ENCODE measurements at places on chromosomes 1 and 21.

DNA sequence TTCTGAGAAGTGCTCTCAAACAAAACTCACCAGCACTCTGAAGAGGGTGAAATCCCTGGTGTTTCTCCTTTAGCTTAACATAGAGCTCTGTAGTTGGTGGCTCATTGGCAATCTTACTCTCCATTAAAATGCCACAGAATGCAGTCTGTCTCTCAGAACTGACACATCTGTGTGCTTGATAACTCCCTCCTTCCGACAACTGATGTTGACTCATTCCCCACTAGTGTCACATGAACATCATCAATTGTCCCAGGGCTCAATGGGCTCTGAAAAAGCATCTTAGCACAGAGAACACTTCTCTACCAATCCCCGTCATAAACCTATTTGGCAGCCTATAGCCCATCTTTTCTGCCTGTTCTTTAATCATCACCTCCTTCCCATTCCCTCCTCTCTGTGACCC, 133.2 kb upstream of the ZC3H11B start:
- DNase-seq: no peak

GRCh38 chr1:206801467-206801866, 29.2 kb upstream of the IL10 start:
- no peak for DNase-seq

- DNase-seq: no peak
Observed at GRCh38 chr1:9151328-9151860, 22.5 kb upstream of the GPR157 start.

DNA sequence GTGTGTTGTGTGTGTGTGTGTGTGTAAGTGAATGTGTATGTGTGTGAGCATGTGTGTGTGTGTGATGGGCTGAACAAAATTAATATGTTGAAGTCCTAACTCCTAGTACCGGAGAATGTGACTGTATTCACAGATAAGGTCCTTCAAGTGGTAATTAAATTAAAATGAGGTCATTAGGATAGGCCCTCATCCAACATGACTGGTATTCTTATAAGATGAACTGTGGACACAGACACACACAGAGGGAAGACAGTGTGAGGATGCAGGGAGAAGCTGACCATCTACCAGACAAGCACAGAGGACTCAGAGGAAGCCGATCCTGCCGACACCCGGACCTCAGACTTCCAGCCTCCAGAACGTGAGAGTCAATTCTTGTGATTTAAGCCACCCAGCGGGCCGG, 91.2 kb upstream of the PGBD5 start:
- no peak for DNase-seq

- no peak for DNase-seq
Observed at GRCh38 chr1:41648230-41648629, 163.7 kb upstream of the EDN2 start.

DNA sequence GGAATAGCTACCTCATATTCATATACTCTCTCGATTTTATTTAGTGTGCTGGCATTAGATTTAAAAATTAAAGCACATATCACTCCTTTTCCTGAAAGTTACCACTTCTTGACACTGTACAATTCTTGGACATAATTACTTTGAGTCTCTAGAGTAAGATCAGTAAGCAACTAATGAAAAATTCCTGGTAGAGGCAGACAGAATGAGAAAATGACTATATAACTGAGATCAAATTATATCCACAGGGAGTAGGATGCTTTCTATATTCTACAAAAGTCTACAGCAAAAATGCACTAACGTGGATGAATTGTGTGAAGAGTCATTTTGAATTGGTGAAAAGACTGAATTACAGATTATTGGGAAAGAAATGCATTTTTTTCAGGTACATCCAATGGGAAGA, 445.7 kb downstream of the PTBP2 start:
- no peak for DNase-seq

DNA sequence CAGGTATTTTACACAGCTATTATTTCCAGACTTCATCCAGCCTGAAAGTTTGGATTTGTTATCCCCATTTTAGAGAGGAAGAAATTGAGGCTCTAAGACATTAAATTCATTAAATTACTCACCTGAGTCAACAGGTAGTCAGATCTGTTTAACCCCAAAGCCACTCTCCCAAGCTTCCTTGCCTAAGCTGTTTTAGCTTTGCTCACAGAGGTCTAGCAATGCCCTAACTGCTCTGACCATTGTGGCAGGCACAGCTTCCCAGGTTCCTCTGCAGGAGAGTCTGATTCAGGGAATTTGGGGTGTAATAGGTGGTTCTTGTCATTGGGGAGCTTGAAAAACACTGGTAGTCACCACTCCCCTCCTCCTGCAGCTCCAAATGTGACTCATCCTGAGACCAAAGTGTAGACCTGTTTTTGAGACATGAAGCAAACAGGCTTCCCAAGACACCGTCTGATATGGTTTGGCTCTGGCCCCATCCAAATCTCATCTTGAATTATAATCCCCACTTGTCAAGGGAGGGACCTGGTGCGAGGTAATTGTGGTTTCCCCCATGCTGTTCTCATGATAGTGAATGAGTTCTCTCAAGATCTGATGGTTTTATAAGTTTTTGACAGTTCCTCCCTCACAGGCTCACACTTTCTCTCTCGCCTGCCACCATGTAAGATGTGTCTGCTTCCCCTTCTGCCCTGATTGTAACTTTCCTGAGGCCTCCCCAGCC, 142.8 kb upstream of the DNAH14 start:
- no peak for DNase-seq

GRCh38 chr1:8441426-8441825, 123.5 kb downstream of the SLC45A1 start:
- DNase-seq: no peak

DNA sequence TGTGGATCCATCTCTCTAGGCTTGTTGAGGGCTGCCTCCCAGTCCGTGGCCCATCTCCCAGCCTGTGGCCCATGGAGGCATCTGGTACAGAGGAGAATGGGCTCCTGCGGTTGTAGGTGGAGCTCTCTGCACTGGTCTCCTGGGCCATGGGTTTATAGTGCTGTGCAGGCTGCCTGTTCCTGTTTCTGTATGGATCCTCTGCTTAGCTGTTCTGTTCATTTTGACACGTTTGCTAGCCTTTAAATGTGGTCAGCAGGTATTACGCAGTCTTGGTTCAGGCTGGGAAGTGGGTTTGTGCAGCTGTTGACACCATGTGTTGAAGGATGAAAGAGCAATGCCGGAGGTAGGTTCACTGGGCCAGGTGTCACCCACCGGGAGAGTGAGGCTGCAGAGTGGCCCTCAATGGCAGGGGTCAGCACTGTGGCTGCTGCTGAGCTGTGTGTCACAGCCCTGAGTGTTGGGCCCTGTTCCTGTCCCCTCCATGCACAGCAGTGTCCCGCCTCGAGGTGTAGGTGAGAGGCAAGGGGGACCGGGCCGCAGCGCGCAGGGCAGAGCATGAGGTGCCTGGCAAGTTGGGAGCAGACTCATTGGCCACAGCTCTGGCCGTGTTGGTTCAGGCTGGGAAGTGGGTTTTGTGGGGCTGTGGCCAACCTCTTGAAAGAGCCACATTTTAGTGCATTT, 39.0 kb downstream of the SNAP47 start:
- DNase-seq: no peak

- no peak for DNase-seq
Observed at GRCh38 chr21:42467140-42467983, 28.7 kb downstream of the RSPH1 start.

DNA sequence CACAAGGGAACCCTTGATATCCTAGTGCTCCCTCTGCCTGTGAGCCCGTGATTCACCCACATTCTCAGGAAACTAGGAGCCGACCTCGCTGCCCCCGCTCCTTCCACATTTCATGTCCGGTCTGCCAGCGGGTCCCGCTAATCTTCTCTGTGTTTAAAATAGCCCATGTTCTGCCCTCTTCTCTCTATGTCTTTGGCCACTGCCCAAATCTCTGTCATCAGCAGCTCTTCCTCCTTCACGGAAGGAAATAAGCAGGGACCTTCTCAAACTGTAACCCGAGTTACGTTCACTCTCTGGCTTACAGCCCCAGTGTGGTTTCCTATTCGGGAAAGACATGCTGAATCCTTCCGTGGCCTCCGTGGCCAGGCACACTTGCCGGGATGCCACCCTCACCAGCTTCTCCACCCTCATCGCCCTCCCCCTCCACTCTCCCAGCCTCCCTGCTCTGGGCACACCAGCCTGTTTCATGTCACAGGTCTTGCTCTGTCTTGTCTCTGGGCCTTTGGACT, 21.1 kb upstream of the UBXN10 start:
- DNase-seq: no peak

DNA sequence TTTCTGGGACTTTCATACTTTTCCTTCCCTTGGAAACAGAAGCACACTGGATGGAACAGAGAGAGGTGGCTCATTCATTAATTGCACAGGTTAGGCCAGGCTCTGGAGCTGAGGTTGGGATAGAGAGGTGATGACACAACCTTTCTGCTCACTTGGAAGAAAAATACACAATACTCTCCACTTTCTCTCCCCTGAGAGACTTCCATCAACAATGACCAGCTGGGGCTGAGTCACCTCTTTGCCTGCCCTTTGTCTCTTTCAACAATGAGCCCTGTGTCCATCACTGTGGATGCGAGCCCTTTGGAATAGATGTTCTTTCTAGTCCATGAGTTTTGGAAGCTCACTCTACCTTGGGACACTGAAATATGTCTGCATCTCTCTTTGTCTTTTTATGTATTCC, 43.1 kb downstream of the ATP2B4 start:
- DNase-seq: no peak

- DNase-seq: no peak
Observed at GRCh38 chr1:157376681-157377080, 175.6 kb downstream of the FCRL5 start.

- DNase-seq: no peak
Observed at GRCh38 chr1:55010194-55010886, 11.6 kb downstream of the BSND start.

GRCh38 chr1:225747566-225747965, 30.1 kb upstream of the SRP9 start:
- DNase-seq: no peak

- DNase-seq: no peak
Observed at GRCh38 chr1:182602935-182603645, 1.1 kb downstream of the RGS16 start.

DNA sequence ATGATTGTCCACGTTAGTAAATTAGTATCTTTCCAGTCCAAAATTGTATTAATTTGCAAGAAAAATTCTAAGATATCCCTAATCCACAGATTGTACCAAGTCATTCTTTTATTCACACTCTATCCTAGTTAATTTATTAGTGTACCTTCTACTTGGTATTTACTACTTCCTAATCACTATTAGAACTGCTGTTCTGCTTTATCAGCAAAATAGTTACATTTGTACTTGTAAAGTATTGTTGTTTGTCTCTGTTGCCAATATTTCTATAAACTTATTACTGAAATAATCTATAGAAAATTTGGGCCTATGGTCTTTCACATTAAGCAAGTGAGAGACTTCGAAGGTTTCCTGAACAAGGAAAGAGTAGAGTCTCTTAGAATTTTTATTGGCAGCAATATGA, 5.6 kb upstream of the CRP start:
- no peak for DNase-seq

DNA sequence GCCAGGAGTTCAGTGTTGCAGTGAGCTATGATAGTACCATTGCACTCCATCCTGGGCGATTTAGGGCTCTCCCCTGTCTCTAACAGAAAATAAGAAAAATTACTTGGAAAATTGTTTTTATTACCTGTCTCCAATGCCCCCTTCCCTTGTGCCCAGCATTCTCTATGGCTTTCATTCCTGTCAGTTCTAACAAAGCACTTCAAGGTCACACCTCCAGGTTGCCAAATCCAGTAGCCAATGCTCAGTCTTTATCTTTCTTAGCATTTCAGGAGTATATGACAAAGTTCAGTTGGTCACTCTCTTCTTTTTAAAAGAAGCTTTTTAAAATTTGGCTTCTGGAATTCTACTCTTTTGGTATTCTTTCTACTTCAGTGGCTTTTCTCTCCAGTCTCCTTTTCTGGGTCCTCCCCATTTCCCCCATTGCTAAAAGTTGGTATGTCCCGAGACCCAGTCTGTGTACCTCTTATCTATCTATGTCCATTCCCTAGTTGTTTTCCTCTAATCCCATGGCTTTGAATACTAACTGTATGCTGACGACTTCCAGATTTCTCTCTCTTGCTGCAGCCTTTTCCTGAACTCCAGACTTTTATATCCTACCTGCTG, 69.9 kb downstream of the LAMC1 start:
- no peak for DNase-seq

DNA sequence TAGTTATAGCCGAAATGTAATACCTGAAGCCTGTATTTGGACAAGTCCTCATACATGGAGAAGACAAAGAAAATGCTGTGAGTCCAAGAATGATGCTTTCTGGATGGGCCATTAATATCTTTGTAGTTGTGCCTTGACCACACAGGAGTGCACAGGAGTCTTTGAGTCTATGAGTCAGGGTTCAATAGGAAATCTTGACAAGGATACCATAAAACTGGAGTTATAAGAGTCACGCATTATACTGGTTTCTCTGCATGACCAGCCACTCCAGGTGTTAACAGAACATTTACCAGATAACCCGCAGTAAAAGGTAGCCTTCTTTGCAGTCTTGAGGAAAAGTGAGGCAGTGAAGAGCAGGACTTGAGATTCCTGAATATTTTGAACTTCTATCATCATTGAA, 464.6 kb upstream of the PKN2 start:
- no peak for DNase-seq

- no peak for DNase-seq
Observed at GRCh38 chr1:83704350-83704749, 294.6 kb downstream of the TTLL7 start.

DNA sequence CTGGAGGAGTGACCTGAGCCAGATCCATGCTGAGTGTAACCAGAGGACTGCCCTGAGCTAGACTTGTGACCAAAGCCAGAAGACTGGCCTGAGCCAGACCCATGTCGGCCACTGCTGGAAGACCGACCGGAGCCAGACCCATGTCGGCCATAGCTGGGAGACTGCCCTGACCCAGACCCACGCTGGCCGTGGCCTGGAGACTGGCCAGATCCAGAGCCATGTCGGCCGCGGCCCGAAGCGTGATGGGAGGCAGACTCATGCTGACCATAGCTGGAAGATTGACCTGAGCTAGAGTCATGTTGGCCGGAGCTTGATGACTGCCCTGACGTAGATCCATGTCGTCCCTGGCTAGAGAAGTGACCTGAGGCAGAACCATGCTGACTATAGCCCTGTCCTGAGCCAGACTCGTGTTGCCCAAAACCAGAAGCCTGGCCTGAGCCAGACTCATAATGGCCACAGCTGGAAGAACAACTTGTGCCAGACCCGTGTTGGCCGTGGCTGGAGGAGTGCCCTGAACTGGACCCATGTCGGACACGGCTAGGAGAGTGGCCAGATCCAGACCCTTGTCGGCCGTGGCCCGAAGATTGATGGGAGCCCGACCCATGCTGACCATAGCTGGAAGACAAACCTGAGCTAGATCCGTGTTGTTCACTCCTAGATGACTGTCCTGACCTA, 5.1 kb downstream of the HRNR start:
- no peak for DNase-seq

DNA sequence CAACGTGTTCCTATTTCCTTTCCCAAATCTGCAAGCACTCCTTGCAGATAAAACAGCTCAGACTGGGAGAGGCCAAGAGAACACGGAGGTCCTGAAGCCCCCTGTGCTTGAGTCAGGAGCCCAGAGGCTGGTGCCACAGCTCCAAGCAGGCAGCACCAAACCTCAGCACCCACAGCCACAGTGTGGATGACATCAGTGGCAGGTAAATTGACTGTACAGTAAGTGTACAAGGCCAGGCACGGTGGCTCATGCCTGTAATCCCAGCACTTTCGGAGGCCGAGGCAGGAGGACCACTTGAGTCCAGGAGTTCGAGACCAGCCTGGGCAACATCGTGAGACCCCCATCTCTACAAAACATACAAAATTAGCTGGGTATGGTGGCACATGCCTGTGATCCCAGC, 1.9 kb upstream of the COL6A1 start:
- no peak for DNase-seq

All from esophagus squamous epithelium (tissue), 5 donors.